Activated CD8-positive, alpha-beta memory T cell treated with anti-CD3 and anti-CD28 coated beads for 1 hour (primary cell): ENCODE measurements at places on chromosomes 5 and 9.

- DNase-seq = no peak
These were observed 22.5 kb downstream of the TICAM2 start for GRCh38 chr5:115579747-115580173.

GRCh38 chr9:134186471-134187109 lies 22.2 kb upstream of the RNU6ATAC start:
- DNase-seq = no peak

DNA sequence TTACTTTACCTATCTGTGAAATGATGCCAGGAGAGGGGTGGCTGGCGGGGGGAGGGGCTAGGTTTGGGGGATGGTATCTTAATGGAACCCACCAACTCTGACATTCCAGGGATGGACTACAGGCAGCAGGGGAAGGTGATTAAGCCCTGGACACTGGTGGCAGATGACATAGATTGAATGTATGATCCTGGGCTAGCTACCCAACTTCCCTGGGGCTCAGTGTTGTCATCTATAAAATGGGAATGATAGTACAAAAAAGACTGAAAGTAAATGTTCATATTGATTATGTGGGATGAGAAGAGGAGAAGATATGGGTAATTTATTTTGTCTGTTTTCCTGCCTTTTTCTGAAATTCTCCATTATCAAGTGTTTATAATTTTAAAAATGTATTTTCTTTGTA lies 6.2 kb downstream of the CORO2A start:
- DNase-seq = no peak

GRCh38 chr5:107364443-107365319 lies 306.1 kb downstream of the EFNA5 start:
- no peak for DNase-seq

GRCh38 chr5:39192450-39193160 lies 26.8 kb downstream of the FYB1 start:
- no peak for DNase-seq

DNA sequence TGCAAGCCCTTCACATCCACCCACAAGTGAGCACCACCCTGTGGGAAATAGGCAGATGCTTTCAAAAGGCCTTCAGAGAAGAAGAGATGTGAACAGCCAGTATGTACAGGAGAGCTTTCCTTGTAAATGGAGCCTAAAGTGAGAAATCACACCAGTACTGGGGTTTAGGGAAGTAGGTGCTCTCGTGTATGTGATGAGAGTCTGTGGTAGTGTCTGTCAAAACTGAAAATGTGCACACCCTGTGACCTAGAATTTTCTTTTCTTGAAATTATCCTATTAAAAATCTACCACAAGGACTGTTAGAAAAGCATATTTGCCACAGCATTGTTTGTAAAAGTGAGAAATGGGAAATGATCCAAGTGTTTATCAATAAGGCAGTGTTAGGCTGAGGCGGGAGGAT lies 16.6 kb downstream of the OTULINL start:
- DNase-seq = no peak

GRCh38 chr5:137594717-137595116 lies 95.6 kb upstream of the SPOCK1 start:
- no peak for DNase-seq

DNA sequence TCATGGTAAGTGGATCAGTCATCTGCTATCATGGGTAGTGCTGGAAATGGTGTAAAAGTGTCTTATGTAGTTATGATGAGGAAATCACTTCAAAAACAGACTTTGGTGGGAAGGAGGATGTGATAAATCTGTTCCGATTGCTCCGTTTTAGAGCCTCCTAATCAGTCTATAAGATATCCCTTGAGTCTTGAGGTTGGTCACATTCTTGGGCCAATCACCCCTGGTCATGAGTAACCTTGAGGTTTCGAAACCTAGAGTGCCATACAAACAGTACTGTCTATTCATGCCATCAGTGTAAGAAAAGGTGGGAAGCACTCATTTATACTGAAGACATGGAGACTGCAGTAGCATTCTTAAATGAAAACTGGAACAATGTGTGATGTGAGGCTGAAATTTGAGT lies 45.8 kb downstream of the LRRTM2 start:
- no peak for DNase-seq

DNA sequence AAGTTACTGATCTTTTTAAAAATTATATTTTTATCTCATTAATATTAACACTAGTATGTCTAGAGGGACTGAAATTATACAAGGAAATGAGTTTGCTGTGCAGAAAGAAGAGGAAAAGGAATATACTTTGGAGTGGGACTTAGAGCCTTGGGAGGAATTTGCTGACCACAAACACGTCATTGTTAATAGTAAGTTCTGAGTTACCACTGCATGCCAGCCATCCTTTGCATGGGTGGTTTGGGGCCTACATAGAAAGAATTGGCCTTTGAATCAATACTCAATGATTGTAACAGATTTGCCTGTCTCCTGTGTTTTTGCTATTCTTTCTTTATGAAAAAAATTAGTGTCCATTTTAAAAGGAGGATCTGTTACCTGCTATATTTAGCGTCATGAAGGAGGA lies 232.6 kb upstream of the TNC start:
- DNase-seq = no peak

DNA sequence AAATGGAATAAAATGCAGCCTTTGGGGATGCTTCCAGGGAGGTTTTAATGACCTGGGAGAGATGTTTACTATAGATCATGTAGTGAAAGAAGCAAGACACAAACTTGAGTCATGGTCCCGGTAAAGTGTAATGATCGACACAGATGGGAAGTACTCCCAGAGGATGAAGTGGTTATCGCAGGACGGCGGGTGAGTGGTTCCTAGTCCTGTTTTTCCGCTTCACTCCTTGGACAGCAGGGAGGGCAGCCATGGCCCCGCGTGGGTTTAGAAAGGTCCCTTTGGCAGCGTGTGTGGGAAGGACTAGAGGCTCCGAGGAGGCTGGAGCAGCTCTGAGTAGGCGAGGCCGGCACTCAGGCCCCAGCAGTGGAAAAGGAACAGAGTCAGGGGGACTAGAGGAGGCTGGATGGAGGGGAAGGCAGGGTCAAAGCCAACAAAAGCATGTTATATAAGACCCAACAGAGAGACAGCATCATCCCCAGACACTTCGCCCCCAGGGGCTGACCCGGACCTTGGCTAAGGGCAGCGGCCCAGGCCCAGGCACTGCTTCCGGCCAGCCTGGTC lies 49.2 kb upstream of the STXBP1 start:
- DNase-seq = no peak

- DNase-seq = no peak
These were observed 147.0 kb upstream of the ZNF366 start for GRCh38 chr5:72654231-72654630.

GRCh38 chr5:23445573-23445972 lies 61.8 kb upstream of the PRDM9 start:
- DNase-seq = no peak

- no peak for DNase-seq
These were observed 5.5 kb upstream of the SET start for GRCh38 chr9:128683340-128684064.

- DNase-seq = no peak
These were observed 470.6 kb upstream of the MPDZ start for GRCh38 chr9:13750061-13750460.

DNA sequence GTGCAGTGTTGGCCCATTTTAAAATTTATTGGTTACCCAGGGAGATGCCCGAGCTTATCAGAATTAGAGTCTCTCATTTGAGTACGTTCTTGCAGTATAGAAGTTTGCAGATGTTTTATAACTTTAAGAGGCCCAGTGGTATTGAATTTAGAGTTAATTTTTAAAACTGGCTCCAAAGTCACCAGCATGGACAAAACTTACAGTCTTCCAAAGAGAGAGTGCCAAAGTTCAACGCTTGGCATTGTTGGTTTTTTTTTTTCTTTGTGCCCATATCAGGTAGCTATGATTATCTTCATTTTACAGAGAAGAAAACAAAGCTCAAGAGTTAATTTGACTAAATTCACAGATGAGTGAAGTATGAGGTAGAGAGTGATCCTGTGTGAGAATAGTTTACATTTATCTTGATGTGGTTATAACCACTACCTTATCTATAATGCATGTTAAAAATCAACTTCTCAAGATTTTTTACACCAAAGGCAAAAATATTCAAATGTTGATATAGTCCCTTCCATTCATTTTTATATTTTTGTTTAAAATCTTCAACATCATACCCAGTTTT lies 273.7 kb upstream of the DMRT1 start:
- DNase-seq = no peak

DNA sequence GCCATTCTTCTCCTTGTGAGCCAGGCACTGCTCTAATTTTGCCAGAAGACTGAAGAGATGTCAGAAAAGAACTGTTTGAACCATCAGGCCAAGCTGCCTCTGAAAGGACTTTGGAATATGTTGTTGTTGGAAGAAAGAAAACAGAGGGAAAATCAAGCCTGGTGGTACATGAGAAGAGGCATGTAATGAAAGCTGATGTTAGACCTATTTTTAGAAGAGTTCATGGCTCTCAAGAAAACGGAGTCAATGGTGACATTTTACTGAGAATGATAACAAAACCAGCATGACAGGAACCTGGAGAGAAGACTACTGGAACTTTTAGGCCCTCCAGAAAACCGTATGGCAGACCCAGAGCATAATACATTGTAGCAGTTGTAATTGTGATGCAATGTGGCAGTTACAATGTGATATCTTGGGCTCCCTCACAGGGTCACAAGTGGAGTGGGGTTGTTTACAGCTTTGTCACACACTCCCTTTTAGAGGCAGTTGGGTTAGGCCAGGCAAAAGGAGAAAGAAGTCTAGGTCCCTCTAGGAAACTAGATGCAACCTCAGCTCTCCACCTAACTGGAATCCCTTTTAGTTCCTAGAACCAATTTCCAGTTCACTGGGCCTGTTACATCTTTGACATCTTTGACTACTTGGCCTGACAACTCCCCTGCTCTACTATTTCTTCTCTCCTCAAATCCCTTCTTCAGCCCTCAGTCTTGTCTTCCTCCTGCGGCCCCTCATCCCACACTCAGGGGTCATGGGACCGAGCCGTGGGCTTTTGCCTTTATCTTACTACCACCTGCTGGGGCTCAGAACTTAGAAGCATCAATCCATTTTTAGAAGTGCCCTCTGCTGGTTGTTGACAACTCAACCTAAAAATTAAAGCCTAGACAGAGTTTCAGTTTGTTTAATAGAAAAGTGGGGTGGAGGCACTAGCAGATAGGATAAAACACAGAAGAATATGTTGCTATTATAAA lies 61.2 kb upstream of the JAK2 start:
- no peak for DNase-seq

DNA sequence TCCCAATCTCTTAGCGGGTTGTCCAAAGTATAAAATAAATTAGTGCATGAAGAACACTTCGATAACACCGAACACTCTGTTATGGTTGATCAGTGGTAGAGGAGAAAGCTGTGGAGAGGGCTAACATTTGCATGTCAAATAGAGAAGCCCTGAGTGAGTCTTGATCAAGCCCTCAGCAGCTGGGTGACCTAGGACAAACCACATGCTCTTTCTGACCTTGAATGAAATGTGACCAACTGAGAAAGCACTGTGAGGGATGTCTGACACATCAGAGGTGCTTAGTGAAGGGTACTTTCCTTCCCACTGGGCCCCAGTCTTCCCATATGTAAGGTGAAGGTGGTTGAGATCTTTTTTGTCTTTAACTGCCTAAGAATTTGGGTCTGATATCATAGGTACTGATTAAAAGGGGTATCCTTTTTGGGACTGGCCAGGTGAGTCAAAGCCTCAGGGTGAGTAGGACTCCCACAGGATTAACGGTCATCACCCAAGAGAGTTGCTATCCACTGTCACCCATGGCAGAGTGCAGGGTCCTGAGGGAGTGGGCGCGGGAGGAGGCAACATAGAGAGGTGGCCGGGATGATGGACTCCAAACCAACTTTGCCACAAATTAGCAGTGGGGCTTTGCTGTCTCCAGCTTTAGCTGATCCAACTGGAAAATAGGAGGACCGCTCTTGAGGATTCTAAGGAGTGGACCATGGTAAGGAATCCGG lies 53.5 kb downstream of the KIF4B start:
- DNase-seq = no peak

DNA sequence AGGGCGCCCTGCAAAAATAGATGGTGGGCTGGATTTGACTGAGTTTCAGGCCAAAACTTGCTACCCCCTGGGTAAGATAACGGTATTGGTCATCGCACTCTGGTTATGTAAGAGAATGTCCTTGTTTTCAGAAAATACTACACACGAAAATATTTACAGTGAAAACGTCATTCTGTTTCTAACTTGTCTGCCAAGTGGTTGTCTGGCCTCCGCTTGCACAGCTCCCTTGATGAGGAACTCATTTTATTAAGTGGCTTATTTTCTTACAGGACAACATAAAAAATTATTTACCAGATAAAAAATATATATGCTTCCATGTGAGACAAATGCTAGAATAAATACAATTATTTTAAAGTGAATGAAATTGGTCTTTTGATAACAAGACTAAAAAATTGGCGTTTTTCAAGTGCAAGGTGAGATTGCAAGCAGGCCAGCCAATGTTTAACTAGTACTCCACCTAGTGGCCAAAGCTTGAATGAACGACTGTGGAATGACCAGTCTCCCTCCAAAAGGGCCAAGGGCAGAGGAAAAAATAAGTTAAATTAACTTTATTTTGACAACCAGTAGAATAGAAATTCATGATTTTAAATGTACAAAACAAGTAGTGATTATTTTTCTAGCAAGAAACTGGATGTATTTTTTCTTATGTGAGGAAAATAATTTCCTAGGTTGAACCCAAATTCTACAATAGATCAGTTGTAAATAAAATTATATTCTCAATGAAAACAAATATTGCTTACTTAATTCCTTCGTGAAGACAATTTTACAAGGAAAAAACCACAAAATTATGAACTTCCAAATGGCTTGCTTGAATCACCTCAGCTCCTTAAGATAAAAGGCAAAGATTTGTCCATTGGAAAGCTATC lies 93.2 kb downstream of the ZFAND5 start:
- DNase-seq = peak; percentile 7
